ENCODE measurements at places on chromosomes 1 and 21.

- DNase-seq, result no peak
Observed at GRCh38 chr1:83741348-83741747, 257.6 kb downstream of the TTLL7 start.

DNA sequence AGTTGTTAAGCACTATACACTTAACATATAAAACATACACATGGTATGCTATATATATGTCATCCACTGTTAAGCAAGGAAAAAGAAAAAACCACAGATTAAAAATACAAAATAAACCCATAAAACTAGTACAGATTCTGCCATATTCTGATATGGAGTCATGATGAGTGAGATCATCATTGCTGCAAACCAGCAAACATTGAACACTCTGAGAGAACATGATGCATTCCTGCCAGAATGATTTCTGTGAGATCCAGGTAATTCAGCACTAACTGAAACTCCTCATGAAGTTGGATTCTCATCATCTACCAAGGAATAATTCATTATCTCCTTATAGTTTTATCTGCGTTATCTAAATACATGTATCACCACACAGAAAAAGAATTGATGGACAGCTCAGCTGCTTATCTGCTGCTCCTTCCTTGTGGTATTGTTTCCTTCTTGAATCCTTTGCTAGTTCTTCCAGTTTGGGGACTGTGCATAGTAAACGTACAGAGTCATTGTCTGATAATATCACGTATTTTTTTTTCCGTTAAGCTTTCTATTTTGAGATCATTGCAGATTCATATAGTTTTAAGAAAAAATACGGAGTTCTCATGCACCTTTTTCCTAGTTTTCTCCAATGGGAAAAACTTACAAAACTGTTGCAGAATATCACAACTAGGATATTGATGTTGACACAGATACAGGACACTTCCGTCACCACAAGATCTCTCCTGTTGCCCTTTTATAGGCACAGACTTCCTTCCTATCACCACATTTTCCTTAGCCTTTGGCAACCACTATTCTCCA lies 9.3 kb downstream of the RAB4A start:
- no peak for DNase-seq

- DNase-seq, result no peak
Observed at GRCh38 chr1:187408212-187409004, 579.7 kb downstream of the PLA2G4A start.

GRCh38 chr1:72281144-72281543 lies 1.2 kb downstream of the NEGR1 start:
- no peak for DNase-seq

- no peak for DNase-seq
Observed at GRCh38 chr21:19999369-20000272, 998.6 kb upstream of the NCAM2 start.

DNA sequence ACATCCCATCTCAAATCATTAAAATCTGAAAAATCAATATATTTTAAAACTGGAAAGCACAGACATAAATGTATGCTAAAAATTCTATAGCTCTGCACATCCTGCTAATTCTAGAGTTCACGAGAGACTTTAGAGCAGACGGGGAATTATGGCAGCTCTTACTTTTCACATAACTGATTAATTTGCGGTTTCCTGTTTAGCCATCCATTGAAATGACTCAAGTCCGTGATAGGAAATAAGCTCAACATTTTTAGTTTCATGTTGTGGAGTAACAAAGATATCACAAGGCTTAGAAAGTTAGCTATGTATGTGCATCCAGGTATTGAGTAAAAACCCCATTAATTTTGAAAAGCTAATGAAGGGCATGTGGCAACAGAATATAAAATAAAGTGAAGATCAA lies 123.2 kb downstream of the SMYD2 start:
- DNase-seq, result no peak

DNA sequence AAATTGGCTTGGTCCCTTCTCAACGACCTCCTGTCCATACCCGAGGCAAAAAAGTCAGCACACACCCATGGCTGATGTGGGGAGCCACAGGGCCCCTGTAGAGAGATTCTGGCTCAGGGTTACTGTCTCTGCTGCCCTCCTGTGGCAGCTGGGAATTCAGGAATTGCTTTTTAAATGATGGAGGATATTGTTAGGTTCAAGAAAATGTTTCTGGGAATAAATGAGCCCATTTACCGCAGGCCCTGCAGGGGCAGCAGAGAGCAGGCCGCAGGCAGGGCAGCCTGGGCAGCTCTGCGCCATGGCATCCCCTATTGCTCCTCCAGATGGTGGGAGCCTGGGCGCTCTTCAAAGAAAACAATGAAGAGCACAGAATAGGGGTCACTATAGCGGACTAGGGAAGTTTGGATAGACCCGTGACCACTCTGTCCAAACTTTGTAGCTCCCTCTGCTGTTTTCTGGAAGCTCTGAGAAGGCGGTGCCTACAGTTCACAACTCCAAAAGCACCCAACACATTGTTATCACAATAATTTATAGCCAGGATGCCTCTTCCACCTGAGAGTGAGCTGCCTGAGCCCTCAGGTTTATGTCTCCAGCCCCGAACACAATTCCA lies 201.1 kb downstream of the BACH1 start:
- no peak for DNase-seq

DNA sequence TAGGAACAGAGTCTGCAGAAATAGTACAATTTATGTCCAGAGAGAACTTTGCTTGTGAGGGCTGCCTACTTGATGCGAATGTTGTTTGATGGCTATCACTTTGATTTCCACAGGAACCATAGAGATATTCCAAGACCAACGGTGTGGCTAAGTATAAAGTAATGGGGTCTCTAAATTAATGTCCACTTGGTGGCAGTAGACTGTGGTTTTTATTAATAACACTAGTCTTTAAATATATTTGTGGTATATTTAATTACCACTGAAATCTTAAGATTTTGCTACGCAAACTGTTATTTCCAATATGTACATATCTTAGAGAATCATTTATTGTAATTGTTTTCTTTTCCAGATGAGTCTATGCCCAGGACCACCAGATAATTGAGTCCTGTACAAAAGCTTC lies 647.9 kb downstream of the PLA2G4A start:
- no peak for DNase-seq

Measured in lower leg skin (tissue), 4 donors.